ENCODE measurements at places on chromosomes 16 and 17.
A peak's percentile ranks its signal among the peaks of the same experiment; 100 is the strongest.

DNA sequence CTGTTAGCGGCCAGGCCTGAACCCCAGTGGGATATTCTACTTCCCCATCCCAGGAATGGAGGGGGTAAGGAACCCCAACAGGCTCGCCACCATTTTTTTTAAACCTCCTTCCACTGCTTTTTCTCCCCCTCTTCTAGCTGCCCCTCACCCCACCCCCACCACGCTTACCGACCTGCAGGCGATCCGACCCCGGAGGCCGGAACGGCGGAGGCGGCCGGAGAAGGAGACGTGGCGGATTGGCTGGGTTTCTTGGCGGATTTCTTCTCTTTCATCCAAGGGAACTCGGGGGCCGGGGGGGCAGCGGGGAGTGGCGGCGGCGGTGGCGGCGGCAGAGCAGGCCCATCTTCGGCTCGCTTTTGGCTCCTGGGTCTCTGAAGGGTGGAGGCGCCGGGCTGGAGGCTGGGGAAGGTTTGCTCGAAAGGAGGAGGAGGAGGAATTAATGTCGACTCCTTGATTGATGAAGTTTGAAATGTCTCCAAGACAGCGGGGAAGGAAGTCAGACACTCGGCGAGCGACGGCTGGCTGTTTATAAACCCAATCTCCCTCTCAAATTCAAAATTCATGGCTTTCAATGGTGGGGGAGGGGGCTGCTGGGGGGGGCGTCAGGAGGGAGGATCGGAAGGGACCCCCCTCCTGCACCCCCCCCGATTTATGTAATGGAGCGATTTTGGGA, 424 bp downstream of the HOXB2 start:
- peak; percentile 72 for DNase-seq

DNA sequence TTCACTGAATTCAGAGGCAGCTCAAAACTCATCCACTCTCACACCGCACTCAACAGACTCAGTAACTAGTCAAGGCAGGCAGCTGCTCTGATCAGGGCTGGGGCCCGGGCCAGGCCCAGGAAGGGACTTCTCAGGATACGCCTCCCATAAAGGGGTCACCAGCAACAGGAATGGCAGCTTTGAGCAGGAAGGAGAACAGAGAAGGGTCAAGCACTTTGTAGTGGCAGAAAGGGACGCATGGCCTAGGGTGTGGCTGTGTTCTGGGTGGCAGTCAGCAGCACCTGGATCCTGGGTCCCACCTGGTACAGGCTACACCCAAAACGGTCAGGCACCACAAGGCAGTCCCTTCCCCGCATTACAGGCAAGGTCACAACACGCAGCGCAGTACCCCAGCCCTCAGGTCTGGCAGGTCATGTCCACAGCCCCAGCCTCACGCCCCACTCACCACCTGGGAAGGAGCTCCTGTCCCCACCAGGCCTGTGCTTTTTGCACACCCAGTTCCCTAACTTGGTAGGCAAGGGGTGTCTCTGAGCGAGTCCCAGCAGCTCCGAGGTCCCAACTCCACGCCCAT, 99.7 kb downstream of the ZNF778 start:
- DNase-seq: no peak

- DNase-seq: peak; percentile 32
Measured at GRCh38 chr17:60888812-60889709, 211.4 kb downstream of the BCAS3 start.

DNA sequence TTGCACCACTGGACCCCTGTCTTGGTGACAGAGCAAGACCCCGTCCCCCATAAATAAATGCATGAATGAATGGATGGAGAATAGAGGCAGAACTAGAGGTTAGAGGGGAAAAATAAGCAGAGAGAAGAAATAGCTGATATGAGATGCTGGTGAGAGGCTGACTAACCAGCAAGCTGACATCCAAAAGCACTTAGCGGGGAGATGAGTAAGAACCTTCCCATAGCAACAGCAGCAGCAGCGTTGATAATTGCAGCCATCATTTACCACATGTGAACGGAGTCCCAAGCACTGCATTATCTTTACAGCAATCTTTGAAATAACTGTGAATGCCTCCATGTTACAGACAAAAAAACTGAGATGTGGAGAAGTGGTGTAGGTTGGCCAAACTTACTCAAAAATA, 777.3 kb upstream of the EEF2KMT start:
- no peak for DNase-seq

DNA sequence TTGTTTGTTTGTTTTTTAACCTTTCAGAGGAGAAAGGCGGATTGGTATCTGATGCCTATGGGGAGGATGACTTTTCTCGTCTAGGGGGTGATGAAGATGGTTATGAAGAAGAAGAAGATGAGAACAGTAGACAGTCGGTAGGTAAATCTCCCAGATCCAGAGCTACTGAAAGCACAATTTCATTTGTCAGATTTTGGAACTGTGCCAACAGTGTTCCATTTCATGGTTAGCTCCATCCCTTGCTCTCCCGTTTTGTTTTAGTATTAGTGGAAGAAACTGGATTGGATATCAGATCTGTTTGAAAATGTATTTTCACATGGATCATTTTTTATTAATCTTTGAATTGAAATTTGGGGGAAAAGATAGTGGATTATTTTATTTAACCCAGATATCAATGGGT, 1.4 kb downstream of the SAP30BP start:
- no peak for DNase-seq

DNA sequence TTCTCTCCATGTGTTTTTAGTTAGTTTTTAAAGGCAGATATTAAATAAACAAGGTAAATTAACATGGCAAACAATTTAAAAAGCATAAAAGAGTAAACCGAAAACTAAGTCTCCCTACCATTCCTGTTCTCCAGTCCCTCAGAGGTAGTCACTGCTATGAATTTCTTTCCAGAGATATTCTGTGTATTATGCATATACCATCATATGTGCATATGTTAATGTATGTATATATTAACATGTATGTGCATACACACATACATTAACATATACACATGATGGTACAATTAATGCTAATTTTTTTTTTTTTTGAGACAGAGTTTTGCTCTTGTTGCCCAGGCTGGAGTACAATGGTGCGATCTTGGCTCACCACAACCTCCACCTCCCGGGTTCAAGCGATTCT, 32.5 kb downstream of the TANGO6 start:
- DNase-seq: no peak

Data from EH (cell line).